Stimulated activated CD8-positive, alpha-beta memory T cell treated with anti-CD3 and anti-CD28 coated beads, Interleukin-15, amount 100 ng/mL, for 1 hour (primary cell): ENCODE measurements at places on chromosomes 5 and 9.

DNA sequence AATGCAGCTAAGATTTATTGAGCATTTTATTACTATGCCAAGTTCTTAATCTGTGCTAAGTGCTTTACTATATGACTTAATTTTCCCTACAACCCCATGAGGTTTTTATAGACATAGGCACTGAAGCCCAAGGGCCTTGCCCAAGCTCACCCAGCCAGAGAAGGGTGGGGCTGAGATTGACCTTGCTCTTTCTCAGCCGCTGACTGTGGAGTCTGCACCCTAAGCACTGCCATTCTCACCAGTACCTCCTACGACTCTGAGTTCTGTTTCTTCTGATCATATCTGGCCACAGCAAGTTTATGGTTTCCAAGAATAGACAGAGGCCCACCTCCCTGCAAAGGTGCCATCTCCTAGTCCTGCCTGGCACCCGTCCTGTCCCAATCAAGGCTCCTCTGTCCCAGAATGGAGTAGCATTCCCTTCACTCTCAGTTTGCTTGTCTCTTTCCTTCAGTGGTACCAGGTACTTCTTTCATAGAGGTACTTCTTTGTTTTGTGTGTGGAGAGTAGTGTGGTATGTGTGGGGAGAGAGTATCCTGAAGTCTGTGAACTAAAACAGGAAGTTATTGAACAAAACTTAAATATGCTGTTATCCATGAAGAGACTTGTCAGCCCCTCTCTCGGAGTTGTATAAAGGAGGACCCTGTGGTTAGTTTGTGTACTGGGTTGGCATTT, 42.6 kb downstream of the CSF1R start:
- no peak for DNase-seq

DNA sequence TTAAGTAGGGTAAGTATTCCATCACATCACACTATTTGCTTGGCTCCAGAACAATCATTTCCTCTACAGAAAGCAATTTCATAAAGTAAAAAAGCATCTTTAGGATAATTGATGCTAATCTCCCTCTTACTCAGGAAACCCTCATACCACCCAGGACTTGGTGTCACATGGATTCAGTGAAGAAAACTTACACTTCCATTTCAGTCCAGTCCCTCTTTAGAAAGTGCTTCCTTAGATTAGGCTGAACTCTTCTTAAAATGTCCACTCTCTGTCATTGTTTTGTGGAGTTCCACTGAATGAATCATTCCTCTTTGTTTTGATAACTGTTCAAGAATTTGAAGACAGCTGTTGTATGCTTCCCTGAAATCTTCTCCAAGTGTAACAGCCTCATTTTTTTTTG, 144.0 kb upstream of the ZNF462 start:
- DNase-seq = no peak

DNA sequence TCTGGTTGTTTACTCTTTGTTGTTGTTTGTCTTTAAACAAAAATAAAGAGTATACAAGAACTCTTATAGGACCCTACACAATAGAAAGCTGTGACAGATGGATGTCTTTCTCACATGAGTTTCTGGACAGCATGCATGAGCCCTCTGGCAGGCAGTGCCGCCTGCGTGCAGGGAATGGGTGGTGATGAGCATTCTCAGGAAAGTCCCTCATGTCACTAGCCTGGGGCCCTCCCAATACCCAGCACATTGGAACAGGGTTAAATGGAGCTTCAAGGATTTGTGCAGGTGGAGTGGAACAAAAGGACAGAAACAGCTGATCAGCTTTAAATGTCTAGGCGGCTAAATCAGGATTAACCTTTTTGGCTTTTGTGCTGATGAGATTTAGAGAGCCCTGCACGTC, 181.0 kb upstream of the CD180 start:
- no peak for DNase-seq

GRCh38 chr5:39750661-39751060, 325.9 kb upstream of the DAB2 start:
- no peak for DNase-seq

GRCh38 chr5:98581112-98581997, 192.1 kb upstream of the RGMB start:
- no peak for DNase-seq

- no peak for DNase-seq
Measured at GRCh38 chr5:93995126-93995621, 253.8 kb upstream of the POU5F2 start.

- no peak for DNase-seq
Measured at GRCh38 chr9:90035471-90035870, 430.7 kb downstream of the GADD45G start.

DNA sequence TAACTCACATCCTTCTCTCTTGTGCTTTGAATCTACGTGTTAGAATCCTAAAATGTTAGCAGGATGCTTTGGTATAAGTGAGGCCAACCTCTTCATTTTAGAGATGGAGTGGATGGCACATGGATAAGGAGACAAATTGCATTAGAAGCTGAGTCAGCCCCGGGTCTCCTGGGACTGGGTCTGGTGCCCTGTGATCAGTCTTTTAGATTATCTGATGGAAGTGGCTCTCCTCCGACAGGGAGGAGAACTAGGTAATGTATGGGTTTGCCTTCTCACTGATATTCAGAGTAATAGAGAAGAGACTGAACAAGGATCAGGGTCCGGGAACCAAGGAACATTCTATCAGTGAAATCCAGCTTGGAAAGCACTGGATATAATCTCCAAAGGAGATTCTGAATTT, 74.9 kb upstream of the TNFSF8 start:
- no peak for DNase-seq

- no peak for DNase-seq
Measured at GRCh38 chr9:133794016-133794760, 56.0 kb upstream of the SARDH start.

GRCh38 chr9:75063556-75064305, 24.2 kb downstream of the NMRK1 start:
- no peak for DNase-seq

DNA sequence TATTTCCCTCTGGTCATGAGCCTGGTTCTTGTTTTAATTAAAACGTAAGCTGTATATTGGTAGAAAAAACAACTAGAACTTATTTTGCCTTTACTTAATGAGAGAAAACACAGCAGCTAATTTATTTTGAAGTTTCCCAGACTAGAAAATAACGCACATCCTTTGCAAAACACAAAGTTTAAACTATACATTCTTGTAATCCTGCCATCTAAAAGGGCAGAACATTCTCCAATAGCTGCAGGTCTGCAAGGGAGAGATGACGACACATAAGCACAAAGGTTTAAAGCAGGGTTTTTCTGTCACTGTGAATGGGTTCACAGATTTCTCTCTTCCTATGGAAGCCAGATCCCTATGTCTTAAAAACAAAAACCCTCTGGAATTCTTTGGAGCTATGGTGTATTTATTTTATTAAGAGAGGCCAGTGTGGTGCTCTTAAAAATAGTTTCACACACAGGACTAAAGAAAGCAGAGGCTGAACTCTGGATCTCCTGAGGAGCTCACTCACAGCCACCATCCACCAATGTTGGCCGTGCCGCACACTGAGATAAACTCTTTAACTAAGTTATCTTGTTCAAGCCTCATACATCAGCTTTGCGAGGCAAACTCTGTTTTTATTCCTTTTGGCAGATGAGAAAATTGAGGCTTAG, 82.4 kb downstream of the SNCAIP start:
- DNase-seq = no peak
